ENCODE measurements at places on chromosomes 13 and 19.

DNA sequence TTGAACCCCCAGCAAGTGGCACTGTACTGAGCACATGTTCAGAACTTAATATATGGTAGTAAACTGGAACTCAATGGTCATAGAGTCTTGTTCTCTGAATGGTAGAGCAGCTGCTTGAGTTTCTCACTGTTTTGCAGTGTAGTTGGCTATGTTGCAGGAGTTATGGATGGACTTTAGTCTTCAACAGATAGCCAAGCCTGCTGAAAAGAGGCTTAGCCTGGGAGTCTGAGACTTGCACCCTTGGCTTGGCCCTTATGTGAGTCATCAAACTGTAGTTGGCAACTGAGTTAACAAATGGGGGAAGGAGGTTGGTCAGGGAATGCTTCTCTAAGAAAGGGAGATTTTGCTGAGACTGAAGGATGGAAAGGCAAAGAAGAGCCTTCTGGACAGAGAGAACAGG lies 62.5 kb downstream of the C13orf42 start:
- no peak for DNase-seq

DNA sequence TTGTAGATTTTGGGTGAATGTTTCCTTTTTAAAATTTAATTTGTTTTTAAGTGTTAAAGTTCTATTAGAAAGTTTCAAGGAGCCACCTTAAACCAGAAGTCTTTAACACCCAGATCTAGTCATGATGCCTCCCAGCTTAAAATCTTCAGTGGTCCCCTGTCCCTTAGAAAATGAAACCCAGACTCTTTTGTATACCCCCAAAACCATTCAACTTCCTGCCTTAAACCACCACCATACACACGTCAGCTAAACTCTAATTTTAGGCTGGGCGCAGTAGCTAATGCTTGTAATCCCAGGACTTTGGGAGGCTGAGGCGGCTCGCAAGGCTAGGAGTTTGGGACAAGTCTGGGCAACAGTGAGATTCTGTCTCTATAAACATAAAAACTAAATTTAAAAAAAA lies 37.9 kb downstream of the N4BP2L1 start:
- no peak for DNase-seq

DNA sequence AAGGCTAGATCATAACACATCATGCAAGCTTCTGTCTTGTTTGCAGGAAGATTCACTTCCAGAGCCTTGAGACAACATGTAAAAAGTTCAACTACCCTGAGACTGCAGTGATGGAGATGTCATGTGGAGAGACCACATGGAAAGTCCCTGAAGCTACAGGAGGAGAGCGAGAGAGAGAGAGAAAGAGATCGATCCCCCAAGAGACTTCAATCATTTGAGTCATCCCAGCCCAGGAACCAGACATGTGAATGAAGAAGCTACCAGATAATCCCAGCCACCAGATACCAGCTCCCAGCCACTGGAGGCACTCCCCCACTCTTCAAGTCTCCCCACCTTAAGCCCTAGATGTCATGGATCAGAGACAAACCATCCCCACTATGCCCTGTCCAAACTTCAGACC lies 10.7 kb upstream of the EVI5L start:
- no peak for DNase-seq

DNA sequence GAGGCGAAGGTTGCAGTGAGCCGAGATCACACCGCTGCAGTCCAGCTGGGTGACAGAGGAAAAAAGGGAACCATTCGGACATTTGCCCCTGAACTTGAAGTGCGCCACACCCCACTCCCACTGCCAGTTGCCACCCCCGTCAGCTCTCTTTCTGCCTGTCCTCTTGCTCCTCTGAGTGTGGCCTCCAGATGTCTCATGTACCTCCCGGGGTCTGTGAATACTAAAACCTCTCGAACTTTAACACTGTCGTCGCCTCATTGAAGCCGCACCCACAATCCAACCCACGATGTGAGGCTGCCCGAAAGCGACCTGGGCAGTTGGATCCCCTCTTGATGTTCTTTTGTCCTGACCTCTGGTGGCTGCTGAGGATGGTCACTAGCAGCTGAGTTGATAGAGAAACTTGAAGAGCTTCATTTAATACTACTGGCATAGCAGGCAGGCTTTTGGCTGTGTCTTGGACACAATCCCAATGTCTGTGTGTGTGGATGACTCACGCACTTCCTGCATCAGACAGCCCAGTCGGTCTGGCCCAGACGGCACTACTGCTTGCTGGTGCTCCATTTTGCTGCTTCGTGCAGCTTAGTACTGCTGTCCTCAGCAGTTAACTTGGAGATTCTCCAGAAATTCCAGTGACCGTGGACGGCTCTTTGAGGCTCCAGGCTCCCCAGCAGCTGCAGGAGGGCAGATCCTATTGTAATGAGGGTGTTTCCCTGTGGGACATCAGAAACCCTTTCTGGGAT lies 4.2 kb downstream of the FPR3 start:
- peak; percentile 91 for DNase-seq

DNA sequence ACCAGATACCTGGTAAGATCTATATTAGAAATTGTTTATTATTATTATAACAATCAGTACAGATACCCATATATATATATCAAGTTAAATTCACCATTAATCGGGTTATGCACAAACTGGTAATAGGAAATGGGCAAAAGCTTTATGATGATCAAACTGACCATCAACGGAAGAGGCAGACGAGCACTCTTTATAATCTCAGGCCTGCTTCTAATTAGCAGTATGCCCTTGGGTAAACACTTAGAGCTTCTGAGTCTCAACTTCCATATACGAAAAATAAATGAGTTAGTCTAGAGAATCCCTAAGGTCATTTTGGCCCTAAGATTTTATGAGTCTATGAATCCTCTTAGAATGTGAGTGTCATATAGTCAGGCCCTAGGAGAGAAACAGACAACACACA lies 710.9 kb downstream of the PCDH9 start:
- no peak for DNase-seq

- DNase-seq: no peak
These were observed 5.8 kb upstream of the PEAK3 start for GRCh38 chr19:2287585-2288337.

DNA sequence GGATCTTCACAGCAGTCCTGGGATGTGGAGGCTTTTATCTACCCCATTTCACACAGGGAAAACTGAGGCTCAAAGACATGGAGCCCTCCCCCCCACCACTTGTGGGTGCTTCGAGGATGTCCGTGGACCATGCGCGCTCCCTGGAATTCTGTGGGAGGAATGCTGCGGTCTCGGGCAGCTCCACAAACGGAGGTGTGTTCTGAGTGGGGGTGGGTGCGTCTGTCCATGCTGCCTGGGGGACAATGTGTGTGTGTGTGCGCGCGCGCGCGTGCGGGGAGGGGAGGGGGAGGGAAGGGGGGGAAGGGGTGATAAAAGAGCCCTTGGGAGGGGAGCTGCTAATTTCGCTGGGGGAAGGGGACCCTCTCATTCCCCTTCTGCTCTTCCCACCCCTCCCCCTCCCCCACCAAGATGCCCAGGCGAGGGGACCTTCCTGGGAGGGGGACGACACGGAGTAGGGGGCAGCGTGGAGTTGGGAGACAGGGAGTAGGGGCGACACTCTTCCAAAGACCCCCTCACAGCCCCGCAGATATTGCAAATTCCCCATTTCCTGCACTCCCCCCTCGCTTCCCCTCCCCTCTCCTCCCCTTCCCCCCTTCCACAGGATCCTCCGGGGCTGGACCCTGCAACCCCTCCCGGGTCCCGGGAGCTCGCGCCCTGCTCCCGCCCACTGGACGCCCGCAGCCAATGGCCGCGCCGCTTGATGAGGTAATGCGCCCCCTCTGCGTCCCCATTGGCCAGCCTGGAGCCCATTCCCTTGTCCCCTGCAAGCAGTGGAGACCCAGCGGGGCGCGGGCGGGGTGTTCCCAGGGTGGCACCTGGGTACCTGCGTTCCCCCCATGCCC lies 18.9 kb upstream of the ZNRF4 start:
- no peak for DNase-seq

DNA sequence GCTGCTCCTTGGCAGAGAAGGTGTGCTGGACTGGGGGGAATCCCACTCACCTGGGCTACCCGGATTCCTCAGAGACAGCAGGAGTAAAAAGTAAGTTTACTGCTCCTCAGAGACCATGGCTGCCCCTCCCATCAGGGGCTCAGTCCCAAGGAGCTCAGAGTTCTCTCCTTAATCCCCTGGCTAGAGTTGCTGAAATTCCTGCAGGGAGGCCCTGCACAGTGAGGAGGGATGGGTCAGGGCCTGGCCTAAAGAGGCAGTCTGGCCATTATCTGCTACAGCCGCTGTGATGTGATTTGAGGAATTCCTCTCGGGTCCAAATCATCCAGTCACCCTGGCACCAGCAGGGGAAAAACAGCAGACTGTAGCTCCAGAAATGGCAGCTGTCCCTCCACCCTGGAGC lies 502.5 kb downstream of the PCDH17 start:
- DNase-seq: no peak

GRCh38 chr13:67117010-67117550 lies 113.1 kb downstream of the PCDH9 start:
- DNase-seq: no peak

DNA sequence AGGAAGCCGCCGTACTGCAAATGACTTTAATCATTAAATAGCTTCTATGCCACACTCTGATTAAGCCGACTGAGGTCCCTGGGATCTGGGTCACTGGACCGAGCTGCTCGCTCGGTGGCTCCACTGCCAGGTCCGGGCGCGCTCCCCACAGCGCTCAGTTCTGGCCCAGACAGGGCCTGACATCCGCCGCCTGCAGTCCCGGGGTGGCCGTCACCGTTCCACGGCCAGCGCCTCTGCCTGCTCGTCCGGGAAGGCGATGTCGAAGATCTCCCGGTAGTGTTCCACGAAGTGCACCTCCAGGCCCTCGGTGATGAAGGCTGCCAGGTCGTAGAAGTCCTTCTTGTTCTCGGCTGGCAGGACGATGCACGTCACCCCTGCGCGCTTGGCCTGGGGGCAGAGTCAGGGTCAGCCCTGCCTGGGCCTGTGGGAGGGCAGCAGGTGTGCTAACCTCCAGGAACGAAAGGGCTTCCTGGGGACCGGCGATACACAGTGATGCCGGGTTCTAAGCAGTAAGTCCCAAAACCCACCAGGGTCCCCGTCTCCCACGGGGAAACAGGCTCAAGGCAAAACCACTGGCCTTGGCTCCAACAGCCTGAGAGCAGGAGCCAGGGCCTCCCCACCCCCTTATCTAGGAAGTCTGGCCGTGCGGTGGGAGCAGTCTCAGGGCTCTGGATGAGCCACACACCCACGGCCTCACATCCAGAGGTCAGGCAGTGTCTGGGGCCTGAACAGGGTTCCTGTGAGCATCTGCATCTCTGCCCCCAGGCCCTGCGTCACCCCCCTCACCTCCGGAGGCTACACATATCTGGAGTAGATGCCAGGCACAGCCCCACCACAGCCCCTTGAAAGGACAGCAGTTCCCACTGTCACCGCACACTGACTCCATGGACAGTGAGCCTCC lies 2.0 kb downstream of the RPL36 start:
- DNase-seq: peak; percentile 72

- DNase-seq: no peak
These were observed at the start of gene ATXN8OS for GRCh38 chr13:70107498-70108281. Gene ATXN8OS (plus strand): TSS chr13:70107826.

GRCh38 chr19:35379992-35380391 lies 9.1 kb downstream of the GPR42 start:
- no peak for DNase-seq

DNA sequence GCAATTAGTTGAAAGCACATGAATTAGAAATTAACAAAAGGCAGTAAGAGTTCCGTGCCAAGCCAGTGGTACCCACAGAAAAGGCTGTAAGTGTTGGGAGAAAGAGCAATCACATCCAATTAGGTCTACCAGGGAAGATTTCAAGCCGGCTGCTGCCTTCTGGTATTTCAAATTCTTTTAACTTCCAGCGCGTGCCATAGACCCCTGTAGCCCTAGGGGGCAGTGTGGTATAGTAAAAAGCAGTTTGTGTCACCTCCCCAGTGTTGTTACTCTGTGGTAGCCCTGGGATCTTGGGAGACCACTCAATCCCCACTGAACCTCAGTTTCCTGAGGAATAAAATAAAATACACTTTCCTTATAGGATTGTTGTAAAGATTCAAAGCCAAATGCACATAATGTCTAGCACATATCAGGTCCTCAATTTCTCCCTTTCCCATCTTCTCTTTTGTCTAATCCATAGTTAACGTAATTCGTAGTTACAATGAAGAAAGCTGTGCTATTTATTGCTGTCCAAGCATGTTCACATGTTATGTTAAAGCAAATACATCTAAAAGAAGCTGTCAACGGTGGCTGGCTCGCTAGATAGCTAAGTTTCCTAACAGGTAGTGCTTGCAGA lies 230.2 kb downstream of the TDRD3 start:
- no peak for DNase-seq

GRCh38 chr19:29586401-29586800 lies 19.7 kb upstream of the POP4 start:
- no peak for DNase-seq

- no peak for DNase-seq
These were observed 289.9 kb downstream of the DACH1 start for GRCh38 chr13:71577127-71577526.

DNA sequence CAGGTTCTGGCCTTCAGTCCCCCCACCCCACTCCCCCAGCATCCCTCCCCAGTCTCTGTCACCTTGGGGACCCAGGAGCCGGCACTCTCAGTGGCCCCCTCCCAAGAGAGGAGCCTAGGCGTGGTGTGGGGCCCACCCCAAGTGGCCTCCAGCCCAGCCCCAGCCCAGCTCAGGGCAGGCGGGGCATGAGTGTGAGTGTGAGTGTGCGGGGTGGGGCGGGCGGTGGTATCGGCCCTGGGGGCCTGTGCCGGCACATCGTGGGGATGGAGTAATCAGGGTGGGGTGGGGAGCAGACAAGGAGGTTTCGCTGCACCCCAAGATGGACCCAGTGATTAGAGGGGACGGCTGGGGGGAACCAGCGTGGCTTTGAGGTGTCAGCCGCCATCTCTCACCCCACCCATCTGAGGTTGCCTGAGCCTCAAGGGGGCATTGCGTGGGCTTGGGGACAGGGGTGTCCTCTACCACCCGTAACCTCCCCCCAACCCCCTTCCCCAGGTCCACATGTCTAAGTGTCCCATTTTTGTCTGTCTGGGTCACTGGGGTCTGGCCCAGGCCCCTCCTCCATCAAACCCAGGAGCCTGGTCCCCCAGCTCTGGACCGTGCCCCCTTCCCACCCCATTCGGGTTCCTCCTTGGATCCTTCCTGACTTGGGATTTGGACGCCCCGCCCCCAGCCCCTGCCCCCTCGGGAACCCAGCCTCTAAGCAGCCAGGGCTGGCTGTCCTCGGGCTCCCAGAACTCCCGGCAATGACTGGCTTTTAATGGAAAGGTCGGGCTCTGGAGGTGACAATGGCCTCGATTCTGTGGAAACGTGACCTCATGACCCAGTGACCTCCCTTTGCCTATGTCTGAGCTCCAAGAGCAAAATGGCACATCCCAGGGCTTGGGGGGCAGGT lies 6.9 kb upstream of the SULT2B1 start:
- no peak for DNase-seq

- no peak for DNase-seq
These were observed 97.3 kb upstream of the SOX1 start for GRCh38 chr13:111969551-111970135.

- no peak for DNase-seq
These were observed 2.8 kb downstream of the SACS start for GRCh38 chr13:23430664-23431063.

Measured in coronary artery (tissue), 2 donors.